Kidney tubule cell (primary cell): ENCODE measurements at places on chromosomes 2 and 18.

- DNase-seq = peak; percentile 73
Measured at GRCh38 chr18:12233378-12233777, 20.8 kb upstream of the CIDEA start.

DNA sequence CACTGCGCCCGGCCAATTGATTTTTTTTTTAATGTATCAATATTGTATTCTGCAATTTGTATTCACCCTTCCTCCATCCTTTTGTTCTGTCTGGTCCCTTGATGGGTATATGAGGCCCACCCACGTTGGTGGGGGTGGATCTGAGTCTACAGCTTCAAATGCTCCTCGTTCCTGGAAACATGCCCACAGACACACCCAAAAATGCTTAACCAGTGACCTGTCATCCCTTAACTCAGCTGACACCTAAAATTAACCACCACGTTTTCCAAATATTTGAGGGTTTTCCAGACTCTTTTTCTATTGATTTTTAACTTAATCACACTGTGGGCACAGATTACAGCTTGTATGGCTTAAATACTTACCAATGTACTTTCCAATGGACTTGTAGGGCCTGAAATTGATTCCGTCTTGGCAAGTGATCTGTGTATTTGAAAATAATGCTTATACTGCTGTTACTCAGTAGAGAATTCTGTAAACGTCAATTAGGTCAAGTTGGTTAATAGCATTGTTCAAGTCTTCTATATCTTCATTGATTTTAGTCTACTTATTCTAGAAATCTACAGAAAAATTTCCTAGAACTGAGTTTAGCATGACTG is 34.4 kb upstream of the CYP27C1 start:
- peak; percentile 31 for DNase-seq

- peak; percentile 12 for DNase-seq
Measured at GRCh38 chr18:63472380-63472779, 4.4 kb upstream of the SERPINB5 start.

DNA sequence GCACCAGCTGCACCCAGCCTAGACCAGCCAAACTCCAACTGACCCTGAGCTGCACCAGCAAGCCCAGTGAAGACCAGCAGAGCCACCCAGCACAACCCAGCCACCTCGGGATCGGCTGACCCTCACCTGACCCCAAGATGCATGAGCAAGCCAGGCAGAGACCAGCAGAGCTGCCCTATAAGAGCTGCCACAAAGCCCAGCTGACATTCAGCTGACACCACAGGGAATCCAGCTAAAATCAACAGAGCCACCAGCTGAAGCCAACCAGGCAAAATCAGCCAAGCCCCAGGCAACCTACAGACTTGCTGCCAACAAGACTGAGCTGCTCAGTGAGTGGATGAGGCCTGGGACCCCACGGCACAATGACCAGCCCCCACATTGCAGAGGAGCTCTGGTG is 54.6 kb downstream of the CYP27C1 start:
- DNase-seq = no peak

- no peak for DNase-seq
Measured at GRCh38 chr2:134408791-134409190, 154.9 kb downstream of the MGAT5 start.

DNA sequence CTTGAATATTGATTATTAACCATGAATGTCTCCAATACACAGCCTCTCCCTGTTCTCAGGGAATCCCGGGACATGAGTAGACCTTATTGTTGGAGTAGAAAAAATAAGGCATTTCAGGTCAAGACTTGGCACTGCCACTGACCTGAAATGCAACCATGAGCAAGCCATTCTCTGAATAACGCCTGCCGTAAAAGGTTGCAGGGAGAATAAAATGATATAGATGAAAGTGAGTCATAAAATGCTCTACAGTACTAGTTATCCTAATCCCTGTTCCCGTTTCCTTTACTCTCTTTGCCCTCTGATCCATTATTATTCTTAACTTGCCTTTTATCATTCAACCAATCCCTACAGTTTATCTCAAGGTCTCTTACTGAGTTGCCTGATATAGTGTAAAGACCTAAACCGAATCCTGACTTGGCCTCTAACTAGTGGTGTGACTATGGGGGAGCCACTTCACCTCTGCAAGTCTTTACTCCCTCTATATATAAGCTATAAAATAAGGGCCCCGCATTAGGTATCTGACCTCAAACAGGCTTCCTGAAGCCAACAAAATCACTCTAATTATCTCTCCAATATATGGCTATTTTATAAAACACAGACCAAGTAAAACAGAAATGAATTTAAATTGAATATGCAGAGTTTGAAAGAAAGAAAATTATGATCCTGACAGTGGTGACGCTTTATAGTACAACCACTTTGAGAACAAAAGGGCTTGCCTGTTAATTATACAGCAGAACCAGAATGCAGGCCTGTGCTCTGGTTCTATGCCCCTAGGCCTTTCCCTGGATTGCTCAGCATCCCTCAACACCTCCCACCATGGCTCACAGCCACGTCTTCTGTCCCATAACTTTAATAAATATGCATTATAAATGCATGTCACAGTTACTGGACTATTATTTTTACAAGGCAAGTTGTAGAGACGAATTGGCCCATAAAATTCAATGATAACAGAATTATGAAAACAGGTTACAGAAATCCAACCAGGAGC is 183.1 kb downstream of the STK39 start:
- DNase-seq = peak; percentile 32

GRCh38 chr2:113806217-113806913 is 49.9 kb upstream of the SLC35F5 start:
- no peak for DNase-seq

- DNase-seq = no peak
Measured at GRCh38 chr2:68745006-68745405, 10.4 kb downstream of the ARHGAP25 start.

- DNase-seq = no peak
Measured at GRCh38 chr2:105801961-105802360, 57.2 kb downstream of the NCK2 start.

GRCh38 chr2:41709702-41710599 is 337.9 kb upstream of the PKDCC start:
- peak; percentile 72 for DNase-seq

GRCh38 chr2:113173542-113174375 is at the start of gene PSD4:
PSD4 (plus strand) TSS chr2:113173971; CDS start chr2:113182457, 8,486 bp downstream.
- no peak for DNase-seq

GRCh38 chr18:24988253-24988840 is 363.6 kb downstream of the ZNF521 start:
- no peak for DNase-seq

DNA sequence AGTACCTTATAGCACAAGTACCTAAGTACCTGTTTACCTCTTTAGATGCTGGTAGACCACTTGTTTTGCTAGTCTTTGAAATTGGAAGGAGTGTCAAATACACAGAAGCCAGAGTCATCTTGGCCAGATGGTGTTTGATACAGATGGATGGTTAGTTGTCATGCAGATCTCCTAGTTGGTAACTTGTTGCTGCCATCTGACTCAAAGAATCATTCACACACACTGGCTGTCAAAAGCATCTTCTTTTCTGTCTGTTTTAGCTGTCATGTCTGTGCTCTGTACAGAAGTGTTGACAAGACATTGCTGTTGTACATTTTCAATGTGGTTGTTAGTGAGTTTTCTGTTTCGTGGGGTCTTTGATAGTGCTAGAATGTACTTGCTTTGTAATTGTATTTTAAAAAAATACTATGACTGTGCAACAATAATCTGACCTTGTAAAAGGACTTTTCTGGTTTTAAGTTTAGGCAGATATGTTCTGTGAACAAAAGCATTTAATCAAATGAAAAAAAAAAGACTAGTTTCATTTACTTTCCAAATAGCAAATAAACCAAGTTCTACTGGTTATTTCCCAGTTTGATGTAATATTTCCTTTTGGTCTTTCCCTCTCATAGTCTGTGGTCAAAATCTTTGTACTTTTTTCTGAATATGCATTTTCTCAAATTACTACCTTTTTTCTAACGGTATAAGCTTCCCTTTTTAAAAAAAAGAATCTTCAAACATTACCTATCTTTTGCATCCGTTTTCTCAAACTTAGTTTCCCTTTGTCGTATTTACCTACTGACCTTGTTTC is 39.9 kb downstream of the TANK start:
- DNase-seq = peak; percentile 49

DNA sequence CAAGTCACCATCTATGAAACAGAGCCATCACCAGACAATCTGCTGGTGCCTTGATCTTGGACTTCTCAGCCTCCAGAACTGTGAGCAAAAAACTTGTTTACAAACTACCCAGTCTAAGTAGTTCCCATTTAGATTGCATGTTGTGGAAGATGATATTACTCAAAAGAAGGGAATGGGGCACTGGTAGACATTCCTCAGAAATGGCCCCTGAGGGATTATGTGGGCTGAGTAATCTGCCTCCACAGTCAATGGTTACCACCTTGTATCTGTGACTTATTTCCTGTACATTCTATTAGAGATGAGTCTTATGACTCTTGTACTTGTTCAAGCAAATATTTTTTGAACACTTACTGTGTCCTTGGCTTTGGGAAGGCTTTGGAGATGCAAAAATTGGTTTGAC is 160.4 kb downstream of the NUP35 start:
- DNase-seq = peak; percentile 86

- DNase-seq = no peak
Measured at GRCh38 chr2:127379712-127380355, 7.9 kb downstream of the MAP3K2 start.

DNA sequence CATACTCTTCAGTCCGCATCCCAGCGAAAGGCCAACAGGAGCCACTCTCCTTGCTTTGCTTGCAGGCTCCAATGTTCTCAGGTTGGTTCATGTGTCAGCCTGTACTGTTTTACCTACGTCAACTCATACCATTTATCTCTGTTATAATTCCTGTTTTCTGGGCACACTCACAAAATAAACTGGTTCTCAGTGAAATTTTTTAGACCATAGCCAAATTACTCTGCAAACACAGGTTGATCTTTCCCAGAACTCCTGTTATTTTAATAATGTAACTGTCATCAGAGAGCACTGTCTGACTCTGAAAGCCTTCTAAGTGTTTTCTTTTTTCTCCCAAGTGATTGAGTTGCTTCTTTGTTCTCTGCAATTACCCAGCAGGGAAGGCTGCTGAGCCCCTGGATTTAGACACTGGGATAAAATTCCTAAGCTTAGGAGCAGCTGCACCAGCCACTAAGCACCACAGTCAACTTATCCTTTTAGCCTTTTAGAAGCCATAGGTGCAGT is 111.6 kb upstream of the PIEZO2 start:
- no peak for DNase-seq

- no peak for DNase-seq
Measured at GRCh38 chr2:98416383-98417159, 28.1 kb upstream of the INPP4A start.

- peak; percentile 35 for DNase-seq
Measured at GRCh38 chr2:74821177-74822126, 12.5 kb upstream of the HK2 start.

- peak; percentile 38 for DNase-seq
Measured at GRCh38 chr2:84901593-84902120, 3.8 kb upstream of the TMSB10 start.

- DNase-seq = no peak
Measured at GRCh38 chr2:142075826-142076225, 55.0 kb downstream of the LRP1B start.

DNA sequence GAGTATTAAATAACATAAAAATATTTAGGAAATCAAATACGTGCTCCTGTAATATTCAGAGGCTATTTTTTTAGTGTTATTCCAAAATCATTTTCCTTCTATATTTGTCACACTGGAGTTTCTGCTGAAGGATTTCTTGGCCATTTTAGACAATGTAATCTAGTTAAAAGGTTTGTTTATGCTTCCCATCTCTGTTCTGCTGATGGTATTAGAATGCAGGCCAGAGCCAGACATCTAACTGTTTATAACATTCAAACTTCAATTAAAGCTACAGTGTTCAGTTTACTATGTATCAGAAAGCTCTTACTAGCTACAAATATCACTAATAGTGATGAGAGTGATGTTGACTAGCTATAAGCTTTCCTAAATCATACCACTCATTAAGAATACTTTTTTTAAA is 7.9 kb downstream of the MBD5 start:
- DNase-seq = no peak

DNA sequence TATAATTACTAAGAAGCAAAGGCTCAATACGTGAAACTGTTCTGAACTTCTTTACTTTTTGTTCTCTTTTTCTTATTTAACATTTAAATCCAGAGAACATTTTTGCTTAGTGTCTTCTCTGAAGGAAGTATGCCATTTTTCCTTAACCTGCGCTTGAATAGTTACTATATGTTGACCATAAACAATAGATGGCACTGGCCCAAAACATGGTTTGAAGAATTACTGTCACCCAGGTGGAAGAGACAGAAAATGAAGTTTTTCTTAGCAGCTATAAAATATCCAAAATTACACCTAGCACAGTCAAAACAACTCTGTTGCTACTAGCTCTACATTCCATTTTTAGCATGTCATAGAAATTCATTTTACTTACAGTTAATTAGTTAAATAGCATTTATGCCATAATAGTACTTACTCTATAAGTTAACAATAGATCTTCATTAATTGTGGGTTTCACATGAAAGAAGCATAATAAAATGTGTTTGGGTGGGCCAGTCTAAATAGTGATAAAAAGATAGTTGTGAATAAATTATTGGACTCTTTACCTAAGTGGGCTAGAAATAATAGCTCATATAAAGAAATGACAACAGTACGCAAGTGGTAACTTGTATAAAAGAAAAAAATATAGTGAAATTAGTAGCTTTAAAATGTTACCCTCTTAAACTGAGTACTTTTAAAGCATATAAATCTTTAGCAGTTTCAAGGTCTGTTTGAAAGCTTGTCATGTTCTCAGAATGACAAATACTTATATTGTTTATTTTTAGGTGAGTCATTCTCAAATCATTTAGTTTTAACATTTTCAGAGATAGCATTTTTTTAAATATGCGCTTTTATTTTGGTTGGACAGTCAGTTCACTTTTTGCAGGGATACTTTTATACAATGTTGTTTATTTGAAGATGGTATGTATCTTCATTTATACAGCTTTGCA is 3.7 kb downstream of the ETAA1 start:
- DNase-seq = peak; percentile 42

DNA sequence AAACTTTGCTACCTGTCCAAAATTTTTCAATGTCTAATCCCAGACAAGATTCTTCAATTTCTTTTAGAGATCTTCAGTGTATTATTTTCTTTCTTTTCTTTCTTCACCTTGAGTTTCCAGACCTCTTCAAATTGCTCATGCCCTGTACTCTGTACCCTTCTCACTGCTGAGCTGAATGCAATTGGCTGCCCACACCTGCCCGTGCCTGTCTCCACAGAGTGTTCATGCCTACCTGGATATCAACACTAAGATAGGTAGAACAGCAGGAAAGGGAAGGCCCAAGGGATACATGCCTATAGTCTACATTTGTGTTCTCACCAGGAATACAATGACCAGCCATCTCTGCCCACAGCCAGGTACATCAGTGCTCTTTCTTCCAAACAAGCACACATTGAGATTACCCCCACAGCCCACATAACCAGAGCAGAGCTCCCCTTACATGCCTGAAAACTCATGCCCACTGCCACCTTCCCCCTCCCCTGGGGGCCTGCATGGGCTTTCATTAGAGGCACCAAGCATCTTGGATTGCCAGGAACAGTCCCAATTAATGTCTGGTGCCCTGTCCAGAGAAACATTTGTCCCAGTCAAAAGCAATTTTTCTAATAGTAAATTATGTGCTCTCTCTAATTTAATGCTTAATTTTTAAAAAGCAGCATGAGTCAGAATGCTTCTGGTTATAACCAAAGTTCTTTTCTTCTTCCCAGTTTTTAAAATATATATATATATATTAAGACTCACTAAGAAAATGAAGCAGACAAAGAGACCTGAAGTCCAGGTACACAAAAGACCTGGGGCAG is 134.9 kb upstream of the SLC14A2 start:
- no peak for DNase-seq

- no peak for DNase-seq
Measured at GRCh38 chr2:102575888-102576287, 43.5 kb upstream of the SLC9A2 start.

- DNase-seq = peak; percentile 1
Measured at GRCh38 chr2:132876745-132877391, 206.9 kb upstream of the LYPD1 start.
